NCI-H460 (cell line): ENCODE measurements at places on chromosomes 4 and X.

GRCh38 chrX:22268706-22269105 is 4.0 kb upstream of the CBLL2 start:
- DNase-seq, result no peak

DNA sequence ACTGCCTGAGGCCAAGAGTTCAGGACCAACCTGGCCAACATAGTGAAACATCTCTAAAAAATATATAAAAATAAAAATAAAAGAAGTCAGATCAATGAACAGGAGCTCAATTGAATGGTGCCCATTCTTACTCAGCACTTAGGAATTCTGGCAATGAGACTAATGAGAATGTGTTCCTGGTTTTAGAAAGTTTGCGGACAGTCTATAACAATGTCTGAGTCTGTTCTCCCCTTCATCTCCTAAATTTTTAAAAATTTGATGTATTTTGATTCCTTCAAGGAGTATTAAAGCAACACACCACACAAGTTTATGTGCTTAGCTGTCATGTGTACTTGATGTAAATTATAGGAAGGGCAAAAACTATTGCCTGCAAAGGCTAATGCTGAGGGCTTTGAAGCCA is 30.6 kb upstream of the KCNIP4 start:
- DNase-seq, result no peak

GRCh38 chrX:148135738-148136137 is 154.6 kb downstream of the FMR1NB start:
- no peak for DNase-seq

- DNase-seq, result no peak
Observed at GRCh38 chr4:106801386-106801785, 234.7 kb downstream of the DKK2 start.

- no peak for DNase-seq
Observed at GRCh38 chr4:41400296-41400695, 137.7 kb upstream of the LIMCH1 start.

DNA sequence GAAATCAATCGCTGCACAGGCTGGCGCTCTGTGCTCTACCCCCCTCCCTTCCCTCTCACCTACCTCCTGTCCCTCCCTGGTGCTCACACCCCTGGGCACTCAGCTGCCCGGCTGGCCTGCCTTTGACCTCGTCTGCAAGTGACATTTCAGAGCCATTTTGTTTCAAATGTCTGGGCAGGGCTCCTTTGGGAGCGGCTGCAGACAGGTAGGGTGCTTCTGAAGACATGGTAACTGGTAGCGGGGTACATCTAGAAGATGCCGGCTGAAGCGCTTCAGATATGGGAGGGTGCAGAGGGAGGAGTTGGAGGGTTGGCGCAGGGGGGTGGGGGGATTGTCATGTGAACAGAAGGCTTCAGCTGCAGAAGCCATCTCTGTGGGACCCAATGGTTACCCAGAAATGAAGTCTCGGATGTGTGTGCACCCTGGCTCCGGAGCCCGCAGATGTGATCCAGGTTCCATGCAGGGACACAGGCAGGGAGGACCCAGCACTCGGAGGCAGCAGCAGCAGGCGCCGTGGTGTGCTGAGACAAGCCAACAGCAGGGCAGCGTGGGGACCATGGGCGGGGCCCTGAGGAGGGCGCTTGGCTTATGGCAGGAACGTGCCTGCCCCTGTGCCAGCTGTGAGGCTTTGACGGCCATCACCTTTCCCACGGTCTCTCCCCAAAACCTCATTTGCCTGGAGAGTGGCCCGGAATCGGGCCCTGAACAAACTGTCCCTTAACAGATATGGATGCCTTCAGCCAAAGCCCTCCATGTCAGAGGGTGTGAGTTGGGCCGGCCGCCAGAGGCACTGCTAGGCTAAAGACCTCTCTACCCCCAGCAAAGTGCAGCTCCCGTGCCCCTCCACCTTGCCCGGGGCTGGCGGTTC is 7.6 kb upstream of the DUSP9 start:
- no peak for DNase-seq

- DNase-seq, result no peak
Observed at GRCh38 chrX:124395145-124395880, 49.0 kb downstream of the SH2D1A start.

DNA sequence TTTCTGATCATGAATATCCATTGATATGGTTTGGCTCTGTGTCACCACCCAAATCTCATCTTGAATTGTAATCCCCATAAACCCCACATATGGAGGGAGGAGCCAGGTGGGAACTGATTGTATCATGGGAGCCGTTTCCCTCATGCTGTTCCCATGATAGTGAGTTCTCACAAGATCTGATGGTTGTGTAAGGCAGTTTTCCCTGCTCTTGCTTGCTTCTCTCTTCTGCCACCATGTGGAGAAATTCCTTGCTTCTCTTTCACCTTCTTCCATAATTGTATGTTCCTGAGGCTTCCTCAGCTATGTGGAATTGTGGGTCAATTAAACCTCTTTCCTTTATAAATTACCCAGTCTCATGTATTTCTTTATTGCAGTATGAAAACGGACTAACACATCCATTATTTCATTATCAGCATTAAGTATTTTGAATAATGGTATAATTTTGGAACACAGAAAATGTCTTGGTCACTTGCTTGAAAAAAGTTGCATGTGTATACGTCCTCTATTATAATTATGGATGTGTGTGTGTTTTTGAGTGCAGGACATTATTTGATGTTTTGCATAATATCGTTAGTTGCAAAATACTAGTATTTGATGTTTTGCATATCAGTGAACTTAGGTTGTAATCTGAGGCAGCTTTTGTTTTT is 334.6 kb downstream of the PCDH10 start:
- peak; percentile 36 for DNase-seq

- DNase-seq, result no peak
Observed at GRCh38 chr4:170978990-170979389, 834.2 kb upstream of the GALNTL6 start.

- no peak for DNase-seq
Observed at GRCh38 chrX:154784149-154784995, 20.9 kb downstream of the MPP1 start.

DNA sequence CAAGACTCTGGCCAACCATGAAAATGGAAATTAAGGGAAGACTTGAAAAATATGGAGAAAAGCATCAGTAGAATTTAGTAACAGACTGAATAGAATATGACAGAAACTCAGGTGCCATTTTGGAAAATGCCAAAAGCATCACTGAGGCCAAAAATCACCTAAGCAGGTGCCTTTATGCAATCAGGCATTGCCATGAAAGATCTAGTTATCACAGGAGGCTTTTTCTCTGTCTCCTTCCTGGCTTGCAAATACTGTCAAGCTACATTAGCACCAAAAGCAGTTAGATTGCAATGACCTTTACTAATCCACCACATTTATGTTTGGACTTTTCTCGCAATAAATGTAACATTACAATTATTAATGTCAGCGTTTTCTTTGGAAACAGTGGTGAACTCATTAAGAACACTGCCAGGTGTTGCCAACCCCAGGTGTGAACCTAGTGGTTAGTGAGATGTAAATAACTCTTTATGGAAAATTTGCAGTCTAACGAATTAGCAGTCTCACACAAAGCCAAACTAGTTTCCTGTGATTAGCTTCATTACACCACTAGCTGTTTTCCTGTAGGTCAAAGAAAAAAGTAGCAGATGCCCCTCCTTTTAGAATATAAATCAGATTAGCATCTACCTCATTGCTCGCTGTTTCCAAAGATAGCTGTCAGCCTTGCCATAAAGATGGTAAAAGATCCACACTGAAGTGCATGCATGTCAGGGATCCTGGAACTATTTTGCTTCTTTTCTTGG is 1568.4 kb upstream of the TENM3 start:
- DNase-seq, result no peak

- DNase-seq, result peak; percentile 81
Observed at GRCh38 chr4:174423257-174423944, 98.9 kb downstream of the HPGD start.

DNA sequence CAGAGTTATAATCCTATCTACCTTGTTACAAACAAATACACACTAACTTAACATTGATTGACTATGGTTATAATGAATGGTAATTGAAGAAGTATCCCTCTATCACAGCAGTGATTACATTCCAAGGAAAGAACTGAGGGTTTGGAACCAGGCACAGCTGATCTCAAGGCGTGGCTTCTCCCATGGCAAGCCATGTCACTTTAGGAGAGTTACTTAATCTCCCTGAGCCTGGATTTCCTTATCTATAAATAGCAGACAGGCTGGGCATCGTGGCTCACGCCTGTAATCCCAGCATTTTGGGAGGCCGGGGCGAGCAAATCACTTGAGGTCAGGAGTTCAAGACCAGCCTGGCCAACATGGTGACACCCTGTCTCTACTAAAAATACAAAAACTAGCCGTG is 25.6 kb downstream of the SORBS2 start:
- no peak for DNase-seq

DNA sequence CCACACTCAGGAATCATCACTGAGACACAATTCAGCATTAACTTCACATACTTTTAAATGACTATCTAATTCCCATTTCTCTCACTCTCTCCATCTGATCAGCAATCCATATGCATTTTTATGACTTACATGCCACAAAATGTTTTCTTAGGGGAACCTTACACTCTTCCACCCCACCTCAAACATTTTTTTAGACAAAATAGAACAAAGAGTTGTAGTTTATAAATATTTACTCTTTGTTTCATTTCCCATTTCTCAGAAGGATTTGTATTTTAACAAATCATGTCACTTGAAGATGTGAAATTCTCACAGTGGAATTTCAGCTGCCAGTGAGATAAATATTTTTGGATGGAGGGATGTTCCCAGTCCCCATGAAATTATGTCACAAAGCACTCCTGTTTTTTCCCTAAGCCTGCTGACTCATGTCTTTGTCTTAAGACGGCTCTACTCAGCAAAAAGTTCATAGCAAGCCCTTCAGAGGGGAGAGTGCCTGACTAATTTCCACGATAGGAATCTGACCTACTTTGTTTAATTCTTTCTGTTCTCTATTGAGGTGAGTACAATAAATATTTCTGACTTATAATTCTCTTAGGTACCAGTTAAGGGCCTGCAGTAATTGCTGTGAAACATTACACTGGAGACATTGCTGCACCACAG is 257.7 kb downstream of the THOC2 start:
- no peak for DNase-seq

- DNase-seq, result no peak
Observed at GRCh38 chrX:40729598-40730584, 5.5 kb downstream of the MED14 start.

DNA sequence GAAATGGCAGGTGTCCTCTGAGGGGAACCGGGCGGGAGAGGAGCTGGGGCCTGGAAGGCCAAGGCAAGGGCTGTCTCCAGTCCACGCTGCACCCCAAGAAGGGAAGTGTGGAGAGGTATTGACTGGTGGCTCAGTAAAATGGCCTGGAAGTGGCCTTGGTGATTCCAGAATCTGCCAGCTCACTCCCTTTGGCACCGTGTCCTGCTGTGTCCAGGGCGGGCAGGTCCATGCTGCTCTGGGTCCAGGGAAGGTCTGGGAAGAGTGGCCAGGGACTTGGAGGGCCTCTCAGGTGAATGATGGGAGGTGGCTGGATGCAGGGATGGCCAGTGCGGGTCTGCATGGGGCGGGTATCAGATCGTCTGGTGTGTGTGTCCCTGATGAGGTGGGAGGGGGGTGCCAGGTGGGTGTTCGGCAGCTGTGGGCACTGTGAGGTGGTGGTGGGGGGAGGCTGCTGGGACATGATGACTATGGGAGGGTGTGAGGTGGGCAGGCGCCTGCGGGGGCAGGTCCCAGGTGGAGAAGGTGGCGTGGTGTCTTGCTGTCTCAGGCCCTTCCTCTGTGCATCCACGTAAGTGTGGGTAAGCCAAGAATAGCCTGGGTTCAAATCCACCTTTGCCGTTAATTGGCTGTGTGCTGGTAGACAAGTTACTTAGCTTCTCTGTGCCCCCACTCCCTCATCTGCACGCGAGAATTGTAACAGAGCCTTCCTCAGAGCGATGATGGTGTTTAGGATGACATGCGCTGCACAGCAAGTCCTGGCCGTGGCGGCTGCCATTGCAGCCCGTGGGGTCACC is 17.7 kb downstream of the RGS12 start:
- DNase-seq, result no peak

GRCh38 chrX:38959736-38960135 is 158.5 kb downstream of the MID1IP1 start:
- DNase-seq, result no peak

GRCh38 chrX:147803948-147804347 is 107.8 kb upstream of the FMR1 start:
- peak; percentile 34 for DNase-seq

GRCh38 chr4:70399319-70399718 is 1.6 kb downstream of the OPRPN start:
- DNase-seq, result no peak

DNA sequence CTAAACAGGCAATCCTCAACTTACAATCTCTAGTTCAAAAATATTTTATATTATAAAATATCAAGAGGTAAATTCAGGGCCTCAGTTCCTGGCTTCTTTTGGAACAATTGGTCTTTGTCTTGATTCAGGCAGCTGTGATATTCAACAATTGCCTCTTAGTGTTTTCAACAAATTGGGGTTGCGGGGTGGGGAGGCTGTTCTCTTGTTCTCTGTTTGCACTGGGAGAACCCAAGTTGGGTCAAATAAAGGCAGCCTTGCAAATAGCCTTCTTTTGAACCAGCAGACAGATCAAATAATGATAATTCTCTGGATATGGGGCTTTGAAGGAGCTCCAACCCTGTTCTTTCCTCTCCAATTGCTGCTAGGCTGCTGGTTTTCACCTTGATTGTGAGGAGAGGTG is 142.5 kb downstream of the COL4A5 start:
- DNase-seq, result no peak

GRCh38 chrX:96445531-96446065 is 239.0 kb upstream of the DIAPH2 start:
- no peak for DNase-seq

GRCh38 chr4:39044364-39044955 is 12.3 kb upstream of the TMEM156 start:
- peak; percentile 82 for DNase-seq

DNA sequence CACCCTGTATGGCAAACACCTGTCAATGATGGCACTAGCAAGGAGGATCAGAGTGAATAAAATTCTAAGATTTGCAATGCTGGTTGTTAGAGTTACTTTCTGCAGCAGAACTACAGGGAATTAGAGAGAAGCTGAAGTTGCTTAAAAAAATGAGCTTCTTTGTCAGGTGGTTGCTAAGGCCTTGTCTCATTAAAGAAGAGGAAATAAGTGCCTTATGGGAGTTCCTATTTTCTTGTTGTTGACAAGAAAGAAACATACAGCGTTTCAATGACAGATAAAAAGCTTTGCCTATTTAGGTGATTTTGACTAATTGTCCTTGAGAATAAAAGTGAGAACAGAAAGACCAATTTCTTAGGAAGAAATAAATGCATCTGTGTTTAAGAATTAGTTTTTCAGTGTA is 106.0 kb upstream of the ARHGAP24 start:
- no peak for DNase-seq

DNA sequence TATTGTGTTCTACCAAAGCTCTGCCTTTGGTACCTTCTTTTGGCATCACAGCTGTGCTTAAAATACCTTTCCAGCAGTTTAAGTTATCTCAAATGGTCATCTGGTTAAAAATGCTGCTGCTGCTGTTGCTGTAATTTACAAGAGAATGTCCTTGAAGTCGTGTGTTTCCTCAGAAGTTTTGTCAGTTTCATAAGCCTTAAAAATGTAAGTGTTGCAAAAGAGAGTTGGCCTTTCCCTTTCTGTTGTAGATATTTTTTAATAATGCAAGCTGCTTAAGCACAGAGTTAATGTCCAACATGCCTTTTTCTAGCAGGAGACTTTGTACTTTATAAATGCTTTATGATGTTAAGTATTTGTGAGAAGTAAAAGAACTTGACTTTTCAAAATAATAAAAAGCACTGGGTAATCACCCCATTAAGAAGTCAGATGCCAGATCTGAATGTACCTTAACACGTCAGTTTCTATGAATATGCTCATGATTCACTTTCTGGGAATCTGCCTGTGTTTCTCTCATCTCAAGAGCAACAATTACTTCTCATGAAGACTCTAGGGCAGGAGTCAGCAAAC is 35.3 kb upstream of the TENM3 start:
- peak; percentile 27 for DNase-seq
